Activated CD4-positive, CD25-positive, alpha-beta regulatory T cell (primary cell): ENCODE measurements at places on chromosomes 7 and 10.

DNA sequence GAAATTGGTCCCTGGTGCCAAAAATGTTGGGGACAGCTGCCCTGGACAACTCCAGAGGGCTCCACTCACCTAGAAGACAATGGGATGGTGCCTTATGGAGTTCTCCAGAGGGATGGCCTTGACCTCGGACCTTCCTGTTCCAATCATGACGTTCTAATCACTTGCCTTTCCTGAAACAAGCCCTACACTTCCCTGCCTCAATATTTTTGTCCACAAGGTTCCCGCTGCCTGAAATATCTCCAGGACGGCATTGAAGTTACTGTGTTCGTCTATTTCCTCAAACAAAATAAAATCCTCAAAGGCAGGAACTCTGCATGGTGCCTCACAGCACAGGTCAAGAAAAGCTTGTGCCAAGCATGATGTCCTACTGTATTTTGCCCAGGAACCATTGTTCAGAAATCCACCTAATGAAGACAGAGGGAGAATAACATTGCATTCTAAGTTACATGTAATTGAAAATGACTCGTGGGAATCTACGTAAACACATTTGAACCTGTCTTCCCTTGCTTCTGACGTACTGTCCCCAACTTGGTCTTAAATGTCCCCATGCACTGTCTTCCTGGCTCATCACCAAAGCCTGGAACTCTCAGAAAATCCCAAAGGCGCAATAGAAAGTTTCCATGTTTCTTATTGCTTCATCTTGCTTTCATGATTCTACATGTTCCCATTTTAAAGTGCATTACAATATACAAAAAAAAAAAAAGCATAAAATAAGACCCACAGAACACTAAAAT is 342.3 kb upstream of the NRP1 start:
- DNase-seq, result no peak

DNA sequence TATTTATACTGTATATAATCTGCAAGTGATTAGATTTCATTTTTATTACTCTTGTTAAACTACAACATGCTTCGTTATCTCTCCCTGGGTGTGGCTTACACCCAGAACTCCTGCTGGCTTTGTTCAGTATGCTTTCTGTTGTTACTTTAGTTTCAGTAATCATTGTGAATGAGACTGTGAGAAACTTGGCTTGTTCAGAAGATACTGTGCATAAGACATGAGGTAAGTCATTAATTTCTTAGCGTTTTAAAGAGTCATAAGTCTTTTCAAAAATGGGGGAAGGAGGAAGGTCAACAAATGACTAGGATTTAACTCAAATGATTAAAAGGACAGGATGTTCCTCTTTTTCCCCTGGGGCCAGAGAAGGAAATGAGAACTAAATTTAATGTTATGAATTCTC is 11.6 kb upstream of the ADD3 start:
- DNase-seq, result no peak

DNA sequence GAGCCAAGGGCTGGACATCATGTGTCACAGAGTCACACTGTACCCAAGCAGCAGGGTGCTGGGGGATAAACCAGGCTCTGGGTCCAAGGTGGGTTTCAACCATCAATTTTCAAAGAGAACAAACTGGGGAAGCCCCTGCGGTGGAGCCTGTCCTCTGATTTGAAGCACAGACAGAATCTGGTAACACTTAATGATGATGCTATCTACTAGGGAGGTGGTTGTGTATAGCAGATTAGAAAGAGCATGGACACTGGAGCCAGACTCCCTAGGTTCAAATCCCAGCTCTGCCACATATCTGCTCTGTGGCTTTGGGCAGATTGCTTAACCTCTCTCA is 204.9 kb upstream of the ZMIZ1 start:
- no peak for DNase-seq

DNA sequence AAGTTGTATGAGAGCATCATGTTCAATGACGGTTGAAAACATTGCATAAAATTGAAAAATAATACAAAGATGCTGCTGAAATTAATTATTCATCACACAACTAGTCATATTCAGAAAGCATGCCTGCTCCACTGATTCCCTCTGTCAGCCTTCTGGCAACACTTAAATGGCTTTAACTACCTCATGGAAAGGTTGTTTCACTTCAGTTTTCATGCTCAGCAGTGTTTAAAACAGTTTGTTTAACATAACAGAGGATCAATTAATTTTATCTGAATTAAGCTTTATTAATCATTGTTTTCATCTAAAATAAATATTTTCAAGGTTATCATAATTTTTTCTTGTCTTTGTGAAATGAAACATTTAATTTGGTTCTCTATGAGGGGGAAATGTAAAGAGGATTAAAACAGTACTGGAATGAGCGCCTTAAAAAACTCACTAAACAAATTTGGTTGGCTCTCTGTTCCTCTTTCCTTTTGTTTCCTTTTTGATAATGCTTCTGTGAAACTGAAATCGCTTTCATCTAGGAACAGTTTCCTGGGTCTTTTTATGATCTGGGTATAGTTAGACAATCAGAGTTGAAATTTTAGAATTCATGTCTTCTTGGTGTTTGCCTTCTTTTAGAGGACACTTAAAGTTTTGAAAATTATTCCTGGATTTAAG is 427.4 kb downstream of the SH2D4B start:
- no peak for DNase-seq

DNA sequence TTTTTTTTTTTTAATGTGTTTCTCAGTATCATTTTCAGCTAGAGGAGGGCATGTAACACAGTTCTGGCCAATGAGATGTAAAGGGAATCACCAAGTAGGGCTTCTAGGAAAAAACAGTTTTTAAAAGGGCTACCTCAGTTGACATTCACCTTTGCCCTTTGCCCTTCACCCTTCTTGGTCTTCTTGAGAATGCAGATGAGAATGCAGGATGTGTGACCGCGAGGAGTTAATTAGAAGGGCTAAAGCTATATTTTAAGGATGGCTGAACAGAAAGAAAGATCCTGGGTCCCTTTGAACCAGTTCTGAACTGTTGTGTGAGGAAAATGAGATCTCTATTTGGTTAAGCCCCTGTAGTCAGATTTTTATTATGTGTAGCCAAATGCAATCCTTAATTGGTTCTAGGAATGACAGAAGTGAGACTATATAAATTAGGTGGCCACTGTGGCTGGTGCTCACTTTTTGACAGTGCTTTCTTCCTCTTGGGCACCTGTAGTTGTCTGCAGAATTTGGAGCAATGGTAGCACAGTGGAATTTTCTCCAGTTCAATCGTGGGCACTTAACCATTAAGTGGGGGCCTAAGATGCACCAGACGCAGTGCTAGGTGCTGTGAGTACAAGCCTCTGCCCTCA is 21.1 kb upstream of the TOMM7 start:
- no peak for DNase-seq
